ENCODE measurements at places on chromosomes 12 and 14.

- ATAC-seq = no peak
Observed at GRCh38 chr12:15205341-15206010, 15.7 kb downstream of the RERG start.

DNA sequence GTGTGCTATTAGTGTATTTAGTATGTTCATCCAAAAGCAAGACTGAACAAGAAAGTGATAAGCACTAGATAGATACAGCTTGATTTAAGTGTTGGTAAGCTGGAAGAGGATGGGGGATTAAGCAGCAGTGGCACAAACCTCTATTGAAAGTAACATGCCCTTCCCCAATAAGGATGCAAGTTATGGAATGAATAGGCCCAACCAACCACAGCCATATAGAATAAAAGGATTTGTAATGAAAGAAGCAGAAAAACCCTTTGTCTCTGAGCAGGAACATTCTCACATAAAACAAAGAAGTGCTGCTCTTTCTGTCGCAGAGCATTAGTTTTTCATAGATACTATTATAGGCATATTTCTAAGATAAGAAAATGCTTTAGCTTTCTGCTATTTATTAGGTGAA lies 310.7 kb downstream of the IPO8 start:
- ATAC-seq = no peak

DNA sequence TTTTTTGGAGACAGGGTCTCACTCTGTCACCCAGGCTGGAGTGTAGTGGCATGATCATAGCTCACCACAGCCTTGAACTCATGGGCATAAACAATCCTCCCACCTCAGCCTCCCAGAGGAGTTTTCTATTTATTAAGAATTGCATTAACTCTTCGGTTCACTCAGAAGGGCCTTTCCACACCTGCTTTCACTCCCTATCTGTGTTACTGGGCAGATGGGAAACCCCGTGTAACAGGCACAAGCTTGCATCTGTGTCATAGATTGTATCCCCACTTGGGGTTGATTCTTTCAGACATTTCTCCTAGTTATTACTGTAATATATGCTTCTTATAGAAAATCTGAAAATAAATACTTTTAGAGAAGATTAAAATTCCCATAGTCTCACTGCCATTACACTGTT lies 38.7 kb downstream of the STX2 start:
- no peak for ATAC-seq

GRCh38 chr14:28340816-28341215 lies 425.8 kb upstream of the FOXG1 start:
- ATAC-seq = no peak
